NT2/D1 (cell line): ENCODE measurements at places on chromosomes 12 and 14.

DNA sequence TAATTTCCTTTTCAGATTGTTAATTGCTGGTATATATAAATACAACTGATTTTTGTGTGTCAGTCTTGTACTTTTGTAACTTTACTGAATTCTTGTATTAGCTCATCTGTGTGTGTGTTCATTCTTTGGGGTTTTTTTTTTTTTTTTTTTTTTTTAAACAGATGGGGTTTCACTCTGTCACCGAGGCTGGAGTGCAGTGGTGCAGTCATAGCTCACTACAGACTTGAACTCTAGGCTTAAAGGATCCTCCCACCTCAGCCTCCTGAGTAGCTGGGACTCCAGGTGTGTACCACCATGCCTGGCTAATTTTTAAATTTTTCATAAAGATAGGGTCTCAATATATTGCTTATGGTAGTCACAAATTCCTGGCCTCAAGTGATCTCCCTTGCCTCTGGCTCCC is 68.0 kb downstream of the WNK1 start:
- DNase-seq: no peak

- DNase-seq: no peak
Measured at GRCh38 chr14:100120522-100121269, 38.7 kb downstream of the DEGS2 start.

DNA sequence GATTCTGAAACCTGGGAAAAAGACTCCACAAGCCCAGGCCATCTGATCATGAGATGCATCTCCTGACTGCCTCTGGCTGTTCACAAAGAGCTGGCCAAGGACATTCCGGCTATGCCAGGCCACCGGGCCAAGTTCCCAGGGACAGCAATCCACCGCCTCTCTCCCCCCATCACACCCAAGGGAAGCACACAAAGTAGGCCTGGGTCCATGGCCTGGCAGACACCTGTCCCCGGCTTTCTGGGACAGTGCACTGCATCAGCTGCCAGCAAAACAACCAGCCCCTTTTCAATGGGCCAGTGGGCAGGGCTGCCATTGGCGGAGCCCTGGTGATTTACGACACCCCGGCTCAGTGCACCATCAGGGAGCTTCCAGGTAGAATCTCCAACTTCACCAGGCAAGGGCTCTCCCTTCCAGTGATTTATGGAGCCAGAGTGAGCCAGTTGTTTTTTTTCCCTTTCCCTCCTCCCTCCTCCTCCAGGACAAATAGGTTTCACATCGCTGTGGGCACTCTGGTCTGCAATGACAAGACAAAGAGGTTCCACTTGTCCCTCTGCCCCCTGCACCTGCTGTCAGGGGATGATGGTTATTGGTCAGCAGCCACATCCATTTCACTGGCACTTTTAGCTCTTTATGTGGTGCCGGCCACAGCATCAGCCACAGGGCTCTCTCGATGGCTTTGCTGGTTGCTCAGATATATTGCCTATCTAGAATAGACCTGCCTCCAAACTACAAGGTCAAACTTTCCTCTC is 149.6 kb downstream of the SLC38A6 start:
- no peak for DNase-seq

GRCh38 chr14:105420101-105420973 is 710 bp downstream of the MTA1 start:
- DNase-seq: no peak

DNA sequence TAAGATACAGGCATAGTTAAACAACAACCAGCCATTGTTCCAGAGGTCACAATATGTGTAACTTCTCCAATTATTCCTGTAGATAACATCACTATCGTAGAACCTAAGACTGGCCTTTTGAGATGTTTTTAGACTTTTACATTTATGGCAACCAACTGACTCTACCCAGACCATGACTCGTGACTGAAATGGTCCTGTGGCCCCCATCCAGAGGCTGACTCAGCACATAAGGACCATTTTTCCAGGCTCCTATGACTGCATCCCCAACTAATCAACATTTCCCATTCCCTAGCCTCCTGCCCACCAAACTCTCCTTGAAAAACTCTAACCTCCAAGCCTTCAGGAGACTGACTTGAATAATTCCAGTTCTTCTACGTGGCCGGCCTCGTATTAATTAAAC is 52.6 kb upstream of the NID2 start:
- DNase-seq: no peak

- DNase-seq: no peak
Measured at GRCh38 chr12:56520506-56520905, 1.1 kb upstream of the RBMS2 start.

- DNase-seq: no peak
Measured at GRCh38 chr12:131138638-131139362, 185.1 kb downstream of the ADGRD1 start.

DNA sequence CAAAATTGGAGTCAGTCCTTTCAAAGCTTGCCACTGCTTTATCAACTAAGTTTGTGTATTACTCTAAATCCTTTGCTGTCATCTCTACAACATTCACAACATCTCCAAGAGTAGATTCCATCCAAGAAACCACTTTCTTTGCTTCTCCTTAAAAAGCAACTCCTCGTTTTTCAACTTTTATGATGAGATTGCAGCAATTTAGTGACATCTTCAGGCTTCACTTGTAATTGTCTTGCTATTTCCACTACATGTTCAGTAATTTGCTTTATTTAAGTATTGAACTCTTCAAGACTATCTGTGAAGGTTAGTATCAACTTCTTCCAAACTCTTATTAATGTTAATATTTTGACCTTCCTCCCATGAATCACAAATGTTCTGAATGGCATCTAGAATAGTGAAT is 747.9 kb downstream of the TMTC2 start:
- no peak for DNase-seq

- DNase-seq: no peak
Measured at GRCh38 chr12:71871116-71871515, 31.6 kb downstream of the TBC1D15 start.

GRCh38 chr12:4892418-4892817 is 17.3 kb upstream of the KCNA1 start:
- DNase-seq: no peak

DNA sequence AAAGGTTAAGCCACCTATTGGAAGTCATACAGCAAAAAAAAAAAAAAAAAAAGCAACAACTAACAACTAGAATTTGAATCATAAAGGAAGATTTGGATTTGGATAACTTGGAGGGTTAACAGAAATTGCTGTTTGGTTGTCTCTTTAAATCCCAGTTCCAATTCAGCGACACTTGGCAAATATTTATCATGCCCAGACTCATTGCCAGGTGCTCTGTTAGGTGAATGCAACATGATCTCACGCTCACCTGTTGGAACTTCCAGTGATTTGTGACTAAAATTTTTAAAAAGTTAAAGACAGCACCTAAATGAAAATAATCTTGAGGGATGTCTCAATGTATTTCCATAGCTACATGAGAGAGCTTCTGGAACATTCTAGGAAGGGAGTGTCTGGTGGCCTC is 103.7 kb downstream of the TBX3 start:
- no peak for DNase-seq

DNA sequence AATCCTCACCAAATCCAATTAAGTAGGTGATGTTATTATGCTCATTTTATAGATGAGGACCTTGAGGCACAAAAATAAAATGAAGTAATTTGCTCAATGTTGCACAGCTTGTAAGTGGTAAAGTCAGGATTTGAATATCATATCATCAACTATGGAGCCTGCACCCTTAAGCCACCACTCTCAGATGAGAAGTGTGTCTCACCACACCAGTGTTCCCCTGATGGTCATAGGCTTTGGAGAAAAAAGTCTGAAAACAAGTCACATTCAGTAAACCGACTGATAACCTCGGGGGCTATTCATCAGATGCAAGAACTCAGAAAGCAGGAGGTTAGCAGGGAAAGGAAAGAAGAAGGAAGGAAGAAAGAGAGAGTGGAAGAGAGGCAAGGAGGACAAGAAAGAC is 2.8 kb downstream of the TSHR start:
- no peak for DNase-seq

DNA sequence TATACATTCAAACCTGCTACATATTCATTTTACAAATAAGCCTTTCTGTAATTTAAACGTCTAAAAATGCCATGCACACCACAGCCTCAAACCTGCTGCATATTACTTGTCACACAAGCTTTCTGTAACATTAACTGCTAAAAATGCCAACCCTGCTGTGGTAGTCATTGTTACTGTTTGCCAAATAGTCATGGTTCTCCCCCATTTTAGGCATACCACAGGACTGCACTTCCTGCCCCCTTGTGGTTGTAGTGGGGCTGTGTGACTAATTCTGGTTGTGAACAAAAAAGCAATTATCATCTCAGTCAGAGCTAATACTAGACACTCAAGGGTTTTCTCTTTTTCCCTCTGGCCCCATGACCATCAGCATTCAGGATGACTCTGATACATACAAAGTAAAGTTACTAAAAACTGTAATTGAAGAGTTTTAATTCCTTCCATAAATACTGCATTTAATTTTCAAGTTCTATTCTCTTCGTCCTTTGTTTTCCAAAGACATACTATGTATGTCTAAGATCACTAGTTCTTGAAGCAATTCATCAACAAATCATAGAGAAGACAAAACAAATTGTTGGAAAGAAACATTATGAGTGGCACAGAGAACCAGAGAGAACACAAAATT is 5.7 kb upstream of the SLC35F4 start:
- peak; percentile 18 for DNase-seq

GRCh38 chr12:101671157-101671791 is 26.2 kb upstream of the CHPT1 start:
- DNase-seq: no peak

DNA sequence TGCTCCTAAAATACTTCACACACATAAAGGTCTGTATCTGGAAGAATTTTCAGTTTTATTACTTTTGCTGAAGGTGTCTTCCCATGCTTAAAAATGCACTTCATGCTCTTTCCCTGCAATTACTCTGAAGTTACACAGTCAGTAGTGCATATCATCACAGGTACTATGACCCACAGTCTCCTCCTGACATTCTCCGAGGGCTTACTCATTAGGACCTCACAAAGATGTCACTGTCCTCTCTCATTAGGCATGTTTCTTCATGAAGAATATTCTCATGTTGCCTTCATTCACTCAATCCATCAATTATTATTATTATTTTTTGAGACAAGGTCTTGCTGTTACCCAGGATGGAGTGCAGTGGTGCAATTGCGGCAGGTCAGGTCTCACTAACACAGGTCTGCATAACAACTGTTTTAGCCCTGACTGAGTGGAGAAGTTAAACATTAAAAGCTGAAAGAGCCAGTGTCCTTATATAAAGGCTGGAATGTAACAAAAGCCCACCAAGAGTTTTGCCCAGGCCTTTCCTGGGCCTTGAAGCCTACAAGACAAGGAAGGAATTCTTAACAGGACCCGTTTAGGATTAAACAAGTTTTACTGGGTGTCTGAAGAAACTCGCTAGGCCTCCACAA is 119.5 kb upstream of the WSCD2 start:
- no peak for DNase-seq

- no peak for DNase-seq
Measured at GRCh38 chr14:98926146-98926545, 345.9 kb downstream of the BCL11B start.

DNA sequence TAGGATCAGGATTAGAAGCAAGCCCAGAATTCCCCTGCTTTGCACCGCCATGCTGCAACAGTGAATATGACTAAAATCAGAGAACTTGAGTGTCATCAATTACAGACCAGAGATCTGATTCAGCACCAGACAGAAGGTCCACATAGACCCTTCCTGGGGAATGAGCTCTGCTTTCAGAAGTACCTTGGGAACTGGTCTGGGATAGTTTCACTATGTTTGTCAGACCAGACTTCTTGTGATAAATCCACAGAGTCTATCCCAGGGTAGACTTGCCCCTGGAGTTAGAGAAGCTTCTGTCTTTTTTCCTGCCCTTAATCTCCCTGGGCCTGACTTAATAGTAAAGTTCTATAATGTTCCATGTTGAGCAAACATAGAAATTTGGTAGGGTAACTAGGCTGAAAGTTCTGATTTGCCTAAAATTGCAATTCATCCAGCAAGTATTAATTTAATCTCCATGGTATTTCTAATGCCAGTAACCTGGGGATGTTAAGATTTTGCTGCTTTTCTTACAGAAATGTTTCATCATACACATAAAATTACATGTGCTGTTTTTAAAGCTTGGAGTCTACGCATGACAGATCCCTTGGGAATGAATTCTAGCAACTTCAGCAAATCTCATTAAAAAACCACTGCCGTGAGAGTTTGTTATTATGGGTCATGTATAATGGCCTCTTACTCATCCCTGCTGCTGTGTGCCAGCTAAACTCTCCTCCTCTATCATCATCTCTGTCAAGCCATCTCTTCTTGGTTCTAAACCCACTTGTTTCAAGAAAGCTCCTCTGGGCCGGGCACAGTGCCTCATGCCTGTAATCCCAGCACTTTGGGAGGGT is 61.3 kb upstream of the METAP2 start:
- DNase-seq: no peak

- no peak for DNase-seq
Measured at GRCh38 chr12:115691123-115691522, 586.4 kb downstream of the MED13L start.

DNA sequence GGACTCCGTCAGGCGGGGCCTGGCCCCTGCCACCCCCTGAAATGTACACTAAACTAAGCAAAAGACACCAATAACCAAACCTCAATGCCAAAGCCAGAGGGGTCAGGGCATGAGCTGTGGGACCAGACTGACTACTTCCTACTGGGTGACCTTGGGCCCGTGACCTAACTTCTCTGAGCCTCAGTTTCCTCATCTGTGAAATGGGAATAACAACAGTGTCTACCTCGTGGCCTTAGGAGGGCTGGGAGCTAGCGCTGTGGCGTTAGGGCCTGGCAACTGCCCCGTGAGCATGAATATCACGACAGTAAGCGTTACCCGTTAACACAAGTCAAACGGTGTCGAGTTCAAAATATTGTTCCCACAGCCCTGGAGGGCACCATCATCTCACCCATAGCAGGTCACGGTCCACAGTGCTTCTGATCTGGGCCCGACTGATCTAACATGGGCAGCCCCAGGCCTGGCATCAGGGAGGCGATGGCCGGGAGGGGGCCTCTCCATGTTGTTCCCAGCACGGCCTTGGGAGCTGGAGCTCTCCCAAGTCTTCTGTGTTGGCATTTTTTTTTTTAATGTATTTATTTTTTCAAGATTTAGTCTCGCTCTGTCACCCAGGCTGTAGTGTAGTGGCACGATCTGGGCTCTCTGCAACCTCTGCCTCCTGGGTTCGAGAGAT is 52.2 kb downstream of the TESC start:
- DNase-seq: no peak

DNA sequence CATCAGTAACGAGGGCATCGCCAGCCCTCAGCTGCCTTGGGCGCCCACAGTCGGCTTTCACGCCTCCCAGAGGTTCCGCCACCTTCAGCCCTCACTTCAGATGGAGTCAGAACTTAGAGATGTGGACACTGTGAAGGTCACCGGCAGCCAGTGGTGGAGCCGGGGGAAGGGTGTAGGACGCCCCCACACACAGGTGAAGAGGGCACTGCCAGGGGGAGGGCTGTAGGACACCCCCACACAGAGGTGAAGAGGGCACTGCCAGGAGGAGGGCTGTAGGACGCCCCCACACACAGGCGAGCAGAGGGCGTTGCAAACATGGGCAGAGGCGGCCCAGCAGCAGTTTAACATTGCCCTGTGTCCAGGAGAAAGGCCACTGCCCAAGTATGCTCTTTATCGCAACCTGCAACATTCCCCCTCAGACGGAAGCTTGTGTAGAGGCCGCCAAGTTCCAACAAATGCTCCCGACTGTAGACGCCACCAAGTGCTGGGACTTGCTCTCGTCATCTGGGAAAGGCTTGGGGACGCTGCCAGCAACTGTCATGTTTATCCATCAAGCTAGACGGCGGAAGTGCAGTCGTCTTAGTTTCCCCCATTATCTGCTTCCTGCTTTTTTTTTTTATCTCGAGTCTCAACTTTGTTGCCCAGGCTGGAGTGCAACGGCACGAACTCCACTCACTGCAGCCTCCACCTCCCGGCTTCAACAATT is 4.9 kb upstream of the ANKLE2 start:
- DNase-seq: no peak
